Activated T-helper 1 cell treated with Interleukin-2 at 50 U/mL for 16 hours (primary cell): ENCODE measurements at places on chromosomes 6 and 20.
A peak's percentile ranks its signal among the peaks of the same experiment; 100 is the strongest.

- DNase-seq = no peak
Measured at GRCh38 chr6:34260576-34261267, 11.9 kb upstream of the SMIM29 start.

DNA sequence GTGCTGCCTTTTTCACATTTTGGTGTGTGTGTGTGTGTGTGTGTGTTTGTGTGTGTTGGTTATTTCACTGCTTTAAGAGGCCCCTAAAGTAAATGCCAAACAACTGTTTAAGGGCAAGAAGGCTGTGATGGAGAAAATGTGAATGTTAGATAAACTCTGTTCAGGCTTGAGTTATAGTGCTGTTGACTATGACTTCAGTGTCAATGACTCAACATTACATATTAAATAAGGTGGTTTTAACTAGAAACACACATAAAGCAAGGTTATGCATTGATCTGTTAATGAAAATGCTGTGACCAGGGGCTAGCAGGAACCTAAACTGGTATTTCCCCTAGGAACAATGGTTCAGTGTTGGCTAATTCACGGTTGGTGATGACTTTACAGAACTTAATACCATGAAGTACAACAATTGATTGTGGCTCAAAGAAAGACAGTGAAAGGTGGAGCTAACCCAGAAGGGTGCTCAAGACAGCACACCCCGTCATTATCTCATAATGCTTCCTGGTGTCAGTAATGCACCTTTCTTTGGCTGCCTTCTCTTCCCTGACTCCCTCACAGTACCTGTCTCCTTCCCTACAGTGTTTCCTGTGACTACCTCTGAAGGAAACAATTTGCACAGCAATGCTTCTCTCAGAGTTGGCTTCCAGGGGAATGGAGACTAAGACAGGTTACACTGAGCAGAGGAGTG is 116.1 kb downstream of the RIN2 start:
- DNase-seq = no peak

DNA sequence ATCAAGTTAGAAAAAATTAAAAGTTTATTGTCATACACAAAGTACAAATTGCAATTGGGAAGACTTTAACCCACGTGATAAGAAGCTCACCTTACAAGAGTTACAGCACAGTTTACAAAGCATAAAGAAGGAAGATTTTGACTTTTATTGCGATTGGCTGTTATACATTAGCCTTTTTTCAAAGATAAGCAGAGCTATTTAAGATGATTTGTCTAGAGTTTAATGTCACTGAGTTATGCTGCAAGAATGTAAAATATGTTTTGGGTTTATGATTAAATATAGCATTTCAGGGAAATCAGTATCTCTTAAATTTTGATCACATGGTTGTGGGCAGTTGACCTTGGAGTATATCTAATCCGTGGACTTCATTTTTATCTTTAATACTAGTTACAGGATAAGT is 664.2 kb upstream of the PTCHD4 start:
- no peak for DNase-seq

GRCh38 chr6:142900227-142900971 is 44.6 kb downstream of the HIVEP2 start:
- no peak for DNase-seq

DNA sequence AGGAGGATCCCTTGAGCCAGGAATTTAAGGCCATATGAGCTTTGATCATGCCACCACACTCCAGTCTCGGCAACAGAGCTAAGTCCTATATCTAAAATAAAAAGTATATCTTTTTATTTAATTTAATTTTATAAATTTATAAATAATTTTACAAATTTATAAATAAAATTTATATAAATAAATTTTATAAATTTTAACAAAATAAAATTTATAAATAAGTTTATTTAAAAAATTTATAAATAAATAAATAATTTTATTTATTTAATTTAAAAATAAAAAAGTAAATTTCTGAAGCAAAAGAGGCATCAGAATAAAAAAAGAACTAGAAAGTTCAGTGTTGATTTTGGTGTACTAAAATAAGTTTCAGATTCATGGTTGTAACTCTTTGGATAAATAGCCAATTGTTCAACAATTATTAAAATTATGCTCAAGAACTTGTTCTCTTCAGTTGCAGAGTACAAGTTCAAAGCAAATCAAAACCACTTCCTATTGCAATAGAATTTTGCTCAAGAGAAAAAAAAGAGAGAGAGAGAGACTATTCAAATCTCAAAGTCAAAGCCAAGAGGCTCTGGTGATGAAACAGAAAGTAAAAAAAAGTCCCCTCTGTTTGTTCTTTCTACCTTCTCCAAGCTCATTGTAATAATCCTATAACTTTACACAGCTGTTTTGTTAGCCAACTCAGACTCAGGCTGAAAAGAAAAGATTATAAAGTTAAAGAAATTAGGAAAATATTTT is 547.5 kb upstream of the ADGRB3 start:
- no peak for DNase-seq

- DNase-seq = no peak
Measured at GRCh38 chr6:32216998-32217397, 6.9 kb downstream of the NOTCH4 start.

- DNase-seq = no peak
Measured at GRCh38 chr6:77633993-77634715, 18.7 kb upstream of the MEI4 start.

DNA sequence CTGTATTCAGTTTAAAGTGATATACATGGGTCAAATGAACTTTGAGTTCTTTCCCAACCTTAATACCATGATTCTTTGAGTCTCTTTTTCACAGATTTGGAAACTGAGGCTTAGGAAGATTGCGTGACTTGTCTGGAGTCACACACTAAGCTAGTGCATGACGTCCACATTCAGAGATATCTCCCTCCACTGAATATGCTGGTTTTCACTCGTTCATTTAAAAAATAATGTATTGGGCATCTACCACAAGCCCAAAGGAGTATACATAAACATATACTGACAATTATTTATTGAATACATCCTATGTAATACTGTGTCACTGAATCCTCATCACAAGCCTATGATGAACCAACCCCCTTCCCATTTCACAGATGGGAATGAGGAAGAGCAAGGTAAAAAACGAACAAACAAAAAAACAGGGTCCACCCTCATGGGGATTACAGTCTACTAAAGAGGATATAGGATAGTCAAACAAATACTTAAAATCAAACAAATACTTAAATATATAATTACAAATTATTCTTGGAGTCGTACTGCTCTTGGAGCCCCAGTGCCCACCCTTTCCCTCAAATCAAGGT is 611 bp upstream of the TM9SF4 start:
- DNase-seq = no peak

DNA sequence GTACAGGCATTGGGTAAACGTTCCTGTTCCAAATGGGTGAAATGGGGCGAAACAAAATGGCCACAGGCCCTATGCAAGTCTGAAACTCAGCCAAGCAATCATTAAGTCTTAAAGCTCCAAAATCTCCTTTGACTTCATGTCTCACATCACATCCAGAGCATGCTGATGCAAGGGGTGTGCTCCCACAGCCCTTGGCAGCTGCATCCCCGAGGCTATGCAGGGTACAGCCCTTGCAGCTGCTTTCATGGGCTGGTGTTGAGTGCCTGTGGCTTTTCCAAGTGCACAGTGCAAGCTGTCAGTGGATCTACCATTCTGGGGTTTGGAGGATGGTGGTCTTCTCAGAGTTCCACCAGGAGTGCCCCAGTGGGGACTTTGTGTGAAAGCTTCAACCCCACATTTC is 270.0 kb upstream of the CDYL start:
- DNase-seq = no peak

DNA sequence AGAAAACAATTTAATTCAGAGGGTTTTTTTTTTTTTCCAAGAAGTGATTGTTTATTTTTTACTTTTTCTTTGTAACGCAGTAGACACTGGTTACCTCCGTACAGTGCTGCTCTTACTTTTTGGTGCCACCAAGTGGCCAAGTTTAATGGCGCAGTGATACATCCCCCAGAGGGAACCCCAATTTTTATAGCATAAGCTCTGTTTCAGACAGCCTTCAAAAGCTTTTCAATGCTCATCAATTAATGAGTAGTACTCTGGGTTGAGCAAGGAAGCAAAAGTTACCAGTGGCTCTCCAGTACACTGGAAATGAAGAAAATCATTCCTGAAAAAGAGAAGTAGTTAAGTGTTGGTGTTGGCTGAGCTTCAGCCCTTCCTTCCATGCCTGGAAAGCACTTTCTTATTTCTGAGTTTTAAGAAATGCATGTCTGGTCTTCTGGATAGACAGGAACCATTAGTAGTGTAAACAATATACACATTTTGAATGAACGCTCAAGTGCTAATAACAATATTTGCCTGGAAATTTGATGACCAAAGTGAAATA is 129.1 kb upstream of the SMLR1 start:
- DNase-seq = peak; percentile 7

- no peak for DNase-seq
Measured at GRCh38 chr20:63148696-63149095, 67.2 kb downstream of the YTHDF1 start.

DNA sequence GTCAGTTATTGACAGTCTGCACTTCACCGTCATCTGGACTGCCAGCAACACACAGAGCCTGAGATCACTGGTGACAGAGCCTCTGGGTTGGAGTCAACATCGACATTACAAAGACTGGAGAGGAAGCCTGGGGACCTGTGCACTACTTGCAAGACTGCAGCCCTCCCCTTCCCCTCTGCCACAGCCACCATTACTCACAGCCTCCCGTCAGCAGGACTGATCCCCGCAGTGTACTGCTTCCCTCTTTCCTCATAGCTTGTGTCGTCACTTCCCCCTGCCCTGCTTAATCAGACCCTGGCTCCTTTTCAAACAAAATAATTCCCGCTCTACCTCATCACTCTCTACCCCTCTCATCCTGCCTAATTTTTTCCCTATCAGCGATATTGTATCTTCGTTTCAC is 235.5 kb upstream of the KCNQ5 start:
- DNase-seq = no peak

GRCh38 chr6:150297327-150298029 is 71.3 kb upstream of the IYD start:
- no peak for DNase-seq

- no peak for DNase-seq
Measured at GRCh38 chr20:36768768-36769430, 4.7 kb downstream of the DSN1 start.

DNA sequence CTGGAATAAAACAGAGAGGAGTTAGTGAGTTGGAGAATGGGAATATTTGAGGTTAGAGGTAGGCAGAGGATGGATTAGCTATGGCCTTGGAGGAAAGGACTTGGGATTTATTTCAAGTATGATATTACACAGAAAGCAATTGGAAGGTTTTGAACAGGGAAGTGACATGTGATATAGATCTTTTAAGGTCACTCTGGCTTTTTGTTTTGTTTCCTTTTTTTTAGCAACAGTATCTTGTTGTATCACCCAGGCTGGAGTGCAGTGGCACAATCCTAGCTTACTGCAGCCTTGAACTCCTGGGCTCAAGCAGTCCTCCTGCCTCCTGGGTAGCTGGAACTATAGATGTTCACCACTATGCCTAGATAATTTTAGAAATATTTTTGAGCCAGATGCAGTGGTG is 190.3 kb downstream of the UTRN start:
- DNase-seq = no peak

- DNase-seq = no peak
Measured at GRCh38 chr6:132483779-132484679, 28.9 kb downstream of the STX7 start.

DNA sequence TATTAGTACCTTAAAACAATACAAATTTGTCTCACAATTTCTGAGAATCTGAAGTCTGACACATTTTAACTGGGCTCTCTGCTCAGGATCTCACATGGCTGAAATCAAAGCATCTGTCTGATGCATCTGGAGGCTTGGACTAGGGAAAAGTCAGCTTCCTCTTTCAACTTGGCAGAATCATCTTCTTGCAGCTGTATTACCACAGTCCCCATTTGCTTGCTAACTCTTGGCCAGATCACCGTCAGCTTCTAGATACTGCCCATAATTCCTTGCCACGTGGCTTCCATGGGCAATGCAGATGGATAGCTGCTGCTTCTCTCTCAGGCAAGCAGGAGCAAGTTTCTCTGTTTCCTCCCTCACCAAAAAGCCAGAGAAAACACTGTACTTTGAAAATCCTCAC is 1106.4 kb upstream of the CITED2 start:
- DNase-seq = no peak

DNA sequence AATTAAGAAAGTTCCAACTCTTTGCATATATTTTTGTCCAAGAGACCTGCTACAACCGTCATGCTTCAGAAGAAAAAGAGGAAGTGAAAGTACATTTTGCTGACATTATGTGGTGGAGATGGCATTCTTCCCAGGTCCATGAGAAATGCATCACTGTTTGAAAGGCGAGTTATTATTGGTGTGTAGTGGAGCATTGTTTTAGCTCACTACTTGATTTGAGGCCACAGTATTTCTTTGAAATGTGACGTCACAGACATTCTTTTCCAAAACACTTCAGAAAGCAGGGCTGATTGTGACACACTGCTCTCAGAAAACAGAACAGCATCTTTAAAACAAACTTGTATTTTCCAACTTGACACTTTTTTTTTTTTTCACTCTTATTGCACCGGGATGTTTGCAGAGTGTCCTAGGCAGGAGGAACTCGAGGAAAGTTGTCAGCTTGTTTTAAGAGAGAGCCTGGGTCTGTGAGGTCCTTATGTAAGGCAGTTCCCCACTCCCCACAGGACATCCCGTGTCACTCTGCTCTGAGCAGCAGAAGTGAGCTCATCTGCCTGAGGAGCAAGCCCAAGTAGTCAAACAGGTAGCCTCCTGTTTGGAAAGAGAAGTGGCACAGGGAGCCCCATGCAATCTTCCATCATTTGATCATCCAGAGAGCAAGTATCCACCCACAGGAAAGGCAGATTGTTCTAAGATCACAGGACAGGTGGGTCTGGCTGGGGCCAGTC is 1.1 kb downstream of the SPTLC3 start:
- no peak for DNase-seq

GRCh38 chr6:85490516-85491248 is 40.8 kb downstream of the NT5E start:
- no peak for DNase-seq

GRCh38 chr20:53657279-53657678 is 63.6 kb upstream of the ZNF217 start:
- no peak for DNase-seq

DNA sequence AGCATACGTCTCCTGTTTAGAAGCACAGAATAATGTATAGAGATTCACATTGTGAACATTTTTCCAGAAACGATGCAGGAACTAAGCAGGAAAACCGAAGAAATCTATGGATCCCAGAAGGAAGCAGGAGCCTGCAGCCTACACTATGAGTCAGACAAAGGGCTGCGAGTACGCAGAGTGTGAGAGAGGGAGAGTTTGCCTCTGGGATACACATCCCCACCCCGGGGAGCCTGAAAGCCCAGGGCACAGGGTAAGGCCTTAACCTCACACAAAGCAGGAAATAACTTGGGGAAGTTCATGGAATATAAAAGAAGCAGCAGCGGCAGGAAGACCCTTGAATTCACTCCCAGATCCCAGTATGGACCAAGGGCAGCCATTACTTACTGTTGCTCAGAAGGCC is 842.1 kb upstream of the MANEA start:
- no peak for DNase-seq
